ENCODE measurements at places on chromosomes 12 and 14.

GRCh38 chr14:67889455-67889854, 69.9 kb downstream of the RAD51B start:
- DNase-seq = no peak

- DNase-seq = no peak
Observed at GRCh38 chr12:26798023-26798422, 35.0 kb downstream of the ITPR2 start.

DNA sequence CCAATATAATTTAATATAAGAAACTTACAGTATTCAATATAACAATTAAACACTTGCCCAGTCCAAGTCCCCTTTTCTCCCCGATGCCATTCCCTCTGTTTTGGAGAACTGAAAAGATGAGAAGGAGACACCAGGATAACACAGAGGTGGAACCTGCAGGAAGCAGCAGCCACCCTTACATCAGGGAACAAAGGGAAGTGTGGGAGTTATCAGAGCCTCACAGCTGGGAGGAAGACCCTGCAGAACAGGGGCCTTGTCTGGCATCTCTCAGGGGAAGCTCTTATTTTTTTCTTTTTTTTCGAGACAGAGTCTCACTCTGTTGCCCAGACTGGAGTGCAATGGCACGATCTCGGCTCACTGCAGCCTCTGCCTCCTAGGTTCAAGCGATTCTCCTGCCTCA, 52.6 kb downstream of the CALM1 start:
- no peak for DNase-seq

DNA sequence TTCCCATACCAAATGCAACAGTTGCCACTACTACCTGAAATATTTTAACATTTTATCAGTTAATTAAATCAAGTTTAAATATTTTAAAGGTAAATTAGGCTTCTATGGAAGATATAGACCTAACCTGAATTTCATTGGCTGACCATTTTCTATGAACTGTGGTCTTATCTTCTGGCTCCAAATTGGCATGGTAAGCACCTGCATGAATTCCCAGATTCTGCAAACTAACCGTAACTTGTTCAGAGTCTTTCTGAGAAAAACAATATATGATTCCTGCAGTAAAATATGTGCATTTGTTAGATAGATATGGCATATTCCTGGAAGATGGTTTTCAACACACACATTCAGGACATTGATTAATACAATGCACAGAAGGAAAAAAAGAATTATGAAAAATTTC, 25.9 kb downstream of the RECQL start:
- DNase-seq = no peak

- no peak for DNase-seq
Observed at GRCh38 chr14:22420598-22421186, 168.3 kb downstream of the DAD1 start.

DNA sequence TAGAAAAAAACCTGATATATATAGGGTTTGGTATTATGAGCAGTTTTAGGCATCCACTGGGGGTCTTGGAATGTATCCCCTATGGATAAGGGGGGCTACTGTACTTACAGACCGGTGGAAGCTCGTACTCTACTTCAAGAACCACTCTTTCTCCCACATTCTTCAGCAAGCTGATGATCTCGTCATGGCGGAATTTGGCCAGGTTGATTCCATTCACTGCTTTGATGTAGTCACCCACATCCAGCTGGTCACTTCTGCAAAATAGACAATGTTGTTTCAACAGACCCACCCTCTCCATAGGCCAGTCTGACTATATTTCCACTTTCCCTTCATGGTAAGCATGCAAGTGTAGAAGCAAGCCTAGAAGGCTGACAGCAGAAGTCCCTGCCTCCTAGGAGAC, 139.9 kb downstream of the GRIP1 start:
- DNase-seq = no peak

DNA sequence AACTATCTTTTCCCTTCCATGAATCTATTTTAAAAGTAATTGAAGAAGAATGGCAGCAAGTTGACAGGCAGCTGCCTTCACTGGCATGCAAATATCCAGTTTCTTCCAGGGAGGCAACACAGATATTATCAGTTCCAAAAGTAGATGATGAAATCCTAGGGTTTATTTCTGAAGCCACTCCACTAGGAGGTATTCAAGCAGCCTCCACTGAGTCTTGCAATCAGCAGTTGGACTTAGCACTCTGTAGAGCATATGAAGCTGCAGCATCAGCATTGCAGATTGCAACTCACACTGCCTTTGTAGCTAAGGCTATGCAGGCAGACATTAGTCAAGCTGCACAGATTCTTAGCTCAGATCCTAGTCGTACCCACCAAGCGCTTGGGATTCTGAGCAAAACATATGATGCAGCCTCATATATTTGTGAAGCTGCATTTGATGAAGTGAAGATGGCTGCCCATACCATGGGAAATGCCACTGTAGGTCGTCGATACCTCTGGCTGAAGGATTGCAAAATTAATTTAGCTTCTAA, 18.4 kb downstream of the TMPO start:
- no peak for DNase-seq

- DNase-seq = no peak
Observed at GRCh38 chr14:68794851-68795596, 2.2 kb upstream of the ZFP36L1 start.

DNA sequence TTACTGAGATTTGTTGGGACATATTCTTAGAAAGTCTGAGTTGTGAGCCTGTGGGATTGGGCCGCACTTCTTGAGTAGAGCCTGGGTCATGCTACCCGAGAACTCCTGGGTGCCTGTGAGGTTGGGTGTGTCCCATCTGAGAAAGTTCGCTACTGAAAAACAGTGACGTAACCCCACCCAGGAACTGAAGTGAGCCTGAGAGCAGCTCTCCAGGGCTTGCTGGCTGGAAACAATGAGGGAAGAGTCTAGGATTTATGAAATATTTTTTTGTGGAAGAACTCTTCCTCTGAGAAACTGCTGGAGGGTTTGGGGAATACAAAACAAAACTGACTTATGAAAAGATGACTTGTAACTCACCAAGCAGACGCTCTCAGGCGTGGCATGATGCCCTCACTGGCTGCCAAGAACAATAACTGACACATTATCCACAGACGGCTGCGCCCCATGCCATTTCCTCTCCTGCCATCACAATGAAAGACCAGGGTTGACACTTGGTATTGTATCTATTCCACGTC, 69.2 kb downstream of the RASSF3 start:
- no peak for DNase-seq

DNA sequence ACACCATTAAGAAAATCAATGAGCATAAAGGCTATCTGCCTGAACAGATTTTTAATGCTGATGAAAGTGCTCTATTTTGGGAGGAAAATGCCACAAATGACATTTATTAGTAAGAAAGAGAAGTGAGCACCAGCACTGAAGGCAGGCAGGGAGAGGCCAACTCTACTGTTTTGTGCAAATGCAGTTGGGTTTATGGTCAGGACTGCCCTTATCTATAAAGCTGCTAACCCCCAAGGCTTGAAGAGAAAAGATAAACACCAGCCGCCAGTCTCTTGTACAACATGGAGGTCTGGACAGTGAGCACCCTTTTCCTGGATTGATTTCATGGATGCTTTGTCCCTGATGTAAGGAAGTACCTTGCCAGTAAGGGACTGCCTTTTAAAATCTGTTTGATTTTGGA, 246.8 kb upstream of the SFSWAP start:
- DNase-seq = no peak

GRCh38 chr12:12693111-12693671, 2.8 kb downstream of the GPR19 start:
- no peak for DNase-seq

DNA sequence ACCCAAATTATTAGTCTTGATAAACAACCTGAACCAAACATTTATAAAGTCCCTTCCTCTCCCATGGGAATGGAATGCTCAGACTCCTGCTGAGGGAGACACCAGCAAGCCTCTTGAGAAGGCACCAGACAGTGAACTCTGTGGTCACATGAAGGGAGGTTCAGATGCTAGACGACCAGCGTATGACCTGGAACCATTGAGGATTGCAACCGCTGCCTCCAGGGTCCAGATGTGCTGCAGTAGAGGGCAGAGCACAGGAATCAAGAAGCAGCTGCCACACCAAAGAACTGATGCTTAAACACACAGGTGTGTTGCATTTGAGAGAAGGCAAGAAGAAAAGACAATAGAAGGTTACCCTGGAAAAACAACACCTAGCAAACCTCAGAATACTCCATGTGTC, 592.4 kb downstream of the AACS start:
- DNase-seq = no peak

GRCh38 chr14:46054526-46054925, 597.1 kb downstream of the RPL10L start:
- DNase-seq = no peak

Data from NCI-H1930 (cell line).